ENCODE measurements at places on chromosomes 12 and 14.

- DNase-seq, result no peak
Observed at GRCh38 chr12:105474672-105475071, 144.2 kb downstream of the C12orf75 start.

DNA sequence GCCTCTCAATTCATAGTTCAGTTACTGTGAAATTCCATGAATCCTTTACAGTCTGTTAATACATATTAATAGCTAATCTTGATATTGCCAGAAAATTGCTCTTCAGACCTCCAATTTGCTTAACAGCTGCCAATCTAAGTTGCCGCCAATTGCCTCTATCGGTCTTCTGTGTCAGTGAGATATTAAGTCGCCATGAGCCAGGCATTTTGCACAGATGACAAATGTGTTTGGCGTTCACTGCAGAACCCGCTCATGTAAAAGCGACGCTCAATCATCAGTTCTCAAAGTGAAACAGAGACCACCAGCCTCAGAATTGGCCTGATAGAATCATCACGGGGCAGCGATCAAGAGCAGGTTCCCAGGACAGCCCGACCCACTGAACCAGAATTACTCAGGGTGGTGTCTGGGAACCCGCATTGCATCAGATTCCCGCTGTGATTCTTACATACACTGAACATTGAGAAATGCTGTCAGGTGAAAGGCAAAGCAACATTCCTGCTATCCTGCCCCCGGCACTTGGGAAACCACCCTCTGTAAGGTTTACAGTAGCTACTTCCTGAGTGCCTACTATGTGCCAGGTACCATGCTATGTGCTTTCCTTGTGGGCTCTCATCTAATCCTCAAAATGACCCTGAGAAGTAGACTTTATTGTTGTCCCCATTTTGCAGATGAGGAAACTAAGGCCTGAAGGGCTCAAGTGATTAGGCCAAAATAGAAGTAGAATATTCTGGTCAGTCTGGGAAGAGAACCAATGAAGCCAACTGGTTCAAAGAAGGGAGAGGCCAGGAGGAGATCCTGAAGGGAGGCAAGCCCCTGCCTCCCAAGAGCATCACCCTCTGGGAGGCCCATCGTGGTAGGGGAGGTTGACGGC is 216.4 kb downstream of the SLC41A2 start:
- no peak for DNase-seq

GRCh38 chr14:92635031-92635430 is 113.4 kb downstream of the LGMN start:
- DNase-seq, result no peak

- no peak for DNase-seq
Observed at GRCh38 chr14:102195446-102195845, 55.7 kb downstream of the WDR20 start.

DNA sequence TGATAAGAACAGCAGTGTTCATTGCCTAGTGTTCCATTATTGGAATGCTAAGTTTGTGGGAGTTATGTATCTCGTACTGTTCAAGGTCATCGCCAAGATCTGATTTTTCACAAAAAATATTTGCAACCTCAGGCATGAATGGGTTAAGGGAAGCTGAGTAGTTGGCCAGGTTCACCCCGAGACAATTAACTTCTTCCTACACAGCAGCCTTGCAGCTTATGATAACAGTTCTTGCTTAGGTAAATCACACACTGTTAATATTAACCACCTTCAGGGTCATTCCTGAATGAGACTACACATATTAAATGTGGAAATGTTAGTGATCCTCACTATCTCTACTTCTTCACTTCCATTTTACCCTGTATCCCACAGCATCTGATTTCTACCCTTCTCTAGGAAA is 18.0 kb downstream of the FKBP11 start:
- DNase-seq, result no peak

GRCh38 chr14:55592436-55592835 is 12.4 kb downstream of the KTN1 start:
- no peak for DNase-seq
